Cardiac muscle cell (in vitro differentiated cells and primary cell): ENCODE measurements at places on chromosomes 1 and 21.
A peak's percentile ranks its signal among the peaks of the same experiment; 100 is the strongest.

DNA sequence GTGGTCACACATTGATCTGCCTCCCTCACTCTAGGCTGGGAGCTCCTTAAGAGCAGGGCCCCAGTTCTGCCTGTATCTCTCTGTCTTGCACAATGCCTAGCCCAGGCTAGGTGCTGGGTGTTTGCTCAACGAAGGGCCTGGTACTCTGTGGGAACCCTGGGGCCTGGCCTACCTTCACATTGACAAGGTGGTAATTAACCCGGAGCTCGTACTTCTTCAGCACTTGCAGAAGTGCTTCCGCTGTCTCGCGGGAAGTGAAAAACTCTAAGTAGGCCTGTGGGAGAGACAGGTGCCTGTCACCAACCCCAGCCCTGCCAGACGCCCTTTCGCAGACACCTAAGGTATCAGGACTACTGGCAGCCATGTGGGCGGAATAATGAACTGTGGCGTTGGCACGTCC, 13.7 kb downstream of the MTHFR start:
- H3K4me1 ChIP-seq, result peaks cover 56% of the 10 kb centered on the region
- no peaks in the 10 kb centered on the region for H3K27me3 ChIP-seq
- H3K27ac ChIP-seq, result peak overlapping the region; percentile 98
- DNase-seq, result peak; percentile 27
- peaks cover 14% of the 10 kb centered on the region for H3K36me3 ChIP-seq

DNA sequence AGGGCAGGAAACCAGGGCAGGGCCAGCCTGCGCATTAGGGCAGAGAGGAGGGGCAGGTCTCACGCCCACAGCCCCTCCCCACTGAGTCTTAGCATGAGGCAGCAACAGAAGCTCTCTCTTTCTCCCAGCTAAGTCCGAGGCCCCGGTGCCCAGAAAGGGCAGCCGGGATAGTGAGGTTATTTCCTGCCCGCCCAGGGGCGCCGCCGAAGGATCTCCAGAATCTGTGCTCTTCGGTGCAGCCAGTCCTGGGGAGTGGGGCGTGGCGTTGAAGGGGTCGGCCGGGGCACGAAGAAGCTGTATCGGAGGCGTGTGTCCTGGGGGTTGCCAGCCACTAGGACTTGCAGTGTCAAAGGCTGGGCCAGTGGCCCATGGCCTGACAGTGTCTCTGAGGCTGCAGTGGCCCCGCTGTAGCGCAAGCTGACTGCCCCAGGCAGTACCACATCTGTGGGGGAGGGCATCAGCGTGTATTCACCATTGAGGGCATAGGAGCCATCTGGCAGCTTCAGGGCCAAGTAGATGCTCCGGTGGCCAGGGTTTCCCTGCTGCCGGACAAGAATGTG, 7.8 kb downstream of the ADAMTS4 start:
- H3K27ac ChIP-seq, result no peak overlapping the region
- H3K4me1 ChIP-seq, result no peaks in the 10 kb centered on the region
- H3K27me3 ChIP-seq, result no peaks in the 10 kb centered on the region
- H3K4me3 ChIP-seq, result no peak overlapping the region

DNA sequence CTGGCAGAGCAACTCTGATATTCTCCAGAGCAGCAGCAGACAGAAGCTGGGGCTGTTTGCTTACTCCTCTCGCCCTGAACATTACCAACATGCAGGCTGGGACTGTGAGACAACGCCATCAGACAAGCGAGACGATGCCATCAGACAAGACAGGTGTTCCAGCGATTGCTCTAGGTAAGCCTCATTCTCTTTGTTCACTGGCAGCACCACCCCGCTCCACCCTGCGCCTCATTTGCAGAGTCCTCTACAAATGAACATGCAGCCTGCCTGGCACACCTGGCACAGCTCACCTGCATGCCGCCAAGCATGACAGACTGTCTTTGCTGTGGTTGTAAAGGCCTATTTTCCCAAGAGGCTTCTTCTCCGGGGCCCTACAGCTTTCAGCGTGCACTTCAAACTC, 346.2 kb downstream of the SMYD3 start:
- peaks cover 2% of the 10 kb centered on the region for H3K4me1 ChIP-seq
- H3K4me3 ChIP-seq, result no peak overlapping the region
- H3K36me3 ChIP-seq, result no peaks in the 10 kb centered on the region
- no peak overlapping the region for H3K27ac ChIP-seq

- DNase-seq, result no peak
- no peaks in the 10 kb centered on the region for H3K27me3 ChIP-seq
- no peak overlapping the region for H3K4me3 ChIP-seq
- H3K4me1 ChIP-seq, result no peaks in the 10 kb centered on the region
- H3K36me3 ChIP-seq, result no peaks in the 10 kb centered on the region
Measured at GRCh38 chr1:14549897-14550620, 48.4 kb upstream of the KAZN start.

- no peak for DNase-seq
- H3K27ac ChIP-seq, result no peak overlapping the region
- no peak overlapping the region for H3K4me3 ChIP-seq
- no peaks in the 10 kb centered on the region for H3K4me1 ChIP-seq
- peaks cover 8% of the 10 kb centered on the region for H3K36me3 ChIP-seq
Measured at GRCh38 chr21:42836402-42836666, 43.0 kb downstream of the WDR4 start.

DNA sequence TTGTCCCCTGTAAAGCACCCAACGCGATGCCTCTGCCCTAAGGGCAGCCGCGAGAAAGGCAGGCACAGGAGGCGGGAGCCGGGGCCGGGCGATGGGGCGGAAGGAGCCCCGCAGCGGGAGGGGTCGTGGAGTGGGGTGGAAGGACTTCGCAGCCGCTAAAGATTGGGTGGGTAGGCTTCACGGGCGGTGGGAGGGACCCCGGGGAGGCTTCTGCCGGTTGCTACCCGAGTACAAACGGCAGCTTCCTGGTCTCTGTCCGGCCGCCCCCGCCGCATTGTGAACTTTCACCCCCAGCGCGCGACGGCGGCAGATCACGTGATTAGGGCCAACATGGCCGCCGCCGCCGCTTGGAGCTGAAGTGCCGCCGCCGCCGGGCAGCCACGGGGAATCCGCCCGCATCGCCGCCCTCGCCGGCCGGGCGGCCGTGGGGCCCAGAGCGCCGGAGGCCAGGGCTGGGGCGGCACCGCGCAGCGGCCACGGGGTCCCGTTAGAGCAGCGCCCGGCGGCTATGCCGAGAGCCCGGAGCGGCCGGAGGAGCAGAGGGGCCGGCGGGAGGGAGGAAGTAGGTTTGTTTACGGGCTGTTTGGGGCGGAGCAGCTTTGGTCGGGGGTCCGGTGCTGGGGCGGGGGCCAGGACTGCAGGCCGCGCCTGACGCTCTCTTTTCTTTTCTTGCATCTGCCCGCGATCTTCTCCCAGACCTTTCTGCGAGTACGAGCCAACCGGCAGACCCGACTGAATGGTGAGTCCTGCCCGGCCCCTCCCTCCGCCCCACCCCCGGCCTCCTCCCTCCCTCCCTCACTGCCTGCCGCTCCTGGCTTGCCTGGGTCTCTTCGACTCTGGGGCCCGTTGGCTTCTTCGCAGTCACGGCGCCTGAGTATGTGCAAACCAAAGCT, 42.4 kb downstream of the TMEM53 start:
- peaks cover 18% of the 10 kb centered on the region for H3K4me1 ChIP-seq
- DNase-seq, result peak; percentile 92
- no peaks in the 10 kb centered on the region for H3K36me3 ChIP-seq
- peak overlapping the region; percentile 99 for H3K27ac ChIP-seq
- H3K4me3 ChIP-seq, result peak overlapping the region; percentile 71

- no peak for DNase-seq
- H3K4me3 ChIP-seq, result no peak overlapping the region
- H3K27ac ChIP-seq, result no peak overlapping the region
- H3K4me1 ChIP-seq, result no peaks in the 10 kb centered on the region
Measured at GRCh38 chr1:212970085-212970484, 19.7 kb downstream of the VASH2 start.

DNA sequence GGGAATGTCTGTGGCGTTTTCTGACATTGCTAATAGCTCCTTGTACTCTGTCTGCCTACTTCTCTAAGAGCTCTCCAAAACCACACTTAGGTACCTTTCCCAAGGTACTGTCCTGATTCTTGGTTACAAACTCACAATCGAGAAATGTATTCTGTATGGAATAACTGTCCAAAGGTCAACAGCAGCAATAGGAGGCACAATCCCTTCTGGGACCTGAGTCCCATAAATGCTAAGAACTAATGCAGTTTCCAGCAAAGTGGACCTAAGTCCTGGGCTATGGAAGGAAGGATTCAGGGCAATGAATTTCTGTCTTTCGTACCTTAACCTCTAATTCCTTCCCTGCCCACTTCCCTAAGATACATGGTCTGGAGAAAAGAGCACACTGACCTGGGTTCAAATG, 59.7 kb downstream of the DMAP1 start:
- DNase-seq, result no peak
- H3K4me1 ChIP-seq, result peaks cover 12% of the 10 kb centered on the region
- no peak overlapping the region for H3K27ac ChIP-seq
- no peak overlapping the region for H3K4me3 ChIP-seq

- H3K4me3 ChIP-seq, result no peak overlapping the region
- no peaks in the 10 kb centered on the region for H3K4me1 ChIP-seq
- no peak overlapping the region for H3K27ac ChIP-seq
- H3K36me3 ChIP-seq, result no peaks in the 10 kb centered on the region
Measured at GRCh38 chr1:117760485-117760884, 154.6 kb downstream of the TENT5C start.

- H3K27me3 ChIP-seq, result no peaks in the 10 kb centered on the region
- H3K36me3 ChIP-seq, result no peaks in the 10 kb centered on the region
- H3K27ac ChIP-seq, result no peak overlapping the region
Measured at GRCh38 chr1:210989905-210990304, 144.0 kb downstream of the KCNH1 start.

DNA sequence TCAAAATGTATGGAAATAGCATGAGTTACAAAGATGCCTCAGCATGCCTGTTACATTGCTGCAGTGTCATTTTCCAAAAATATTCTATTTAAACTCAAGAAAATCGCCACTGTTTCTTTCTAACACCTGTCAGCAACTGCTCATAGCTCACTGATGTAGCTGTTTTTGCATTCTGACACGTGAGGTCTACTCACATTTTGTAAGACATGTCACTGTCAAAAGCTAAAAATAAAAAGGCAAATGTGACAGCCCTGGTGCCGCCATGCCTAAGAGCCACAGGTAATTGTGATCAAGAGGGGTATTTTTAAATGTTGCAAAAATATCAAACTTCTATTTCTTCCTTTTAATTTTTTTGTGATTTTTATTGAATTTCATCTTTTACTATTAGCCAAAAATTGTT, 556.2 kb upstream of the TMPRSS15 start:
- no peaks in the 10 kb centered on the region for H3K27me3 ChIP-seq
- no peaks in the 10 kb centered on the region for H3K36me3 ChIP-seq
- peaks cover 8% of the 10 kb centered on the region for H3K4me1 ChIP-seq
- no peak overlapping the region for H3K4me3 ChIP-seq

- no peak overlapping the region for H3K27ac ChIP-seq
- no peak overlapping the region for H3K4me3 ChIP-seq
- no peak for DNase-seq
- H3K4me1 ChIP-seq, result peaks cover 24% of the 10 kb centered on the region
- peaks cover 50% of the 10 kb centered on the region for H3K36me3 ChIP-seq
Measured at GRCh38 chr1:155931332-155932038, 2.7 kb downstream of the KHDC4 start.

GRCh38 chr1:154992721-154993571, 440 bp upstream of the LENEP start:
- no peak for DNase-seq
- H3K4me1 ChIP-seq, result no peaks in the 10 kb centered on the region
- peaks cover 4% of the 10 kb centered on the region for H3K36me3 ChIP-seq
- no peaks in the 10 kb centered on the region for H3K27me3 ChIP-seq

- H3K36me3 ChIP-seq, result no peaks in the 10 kb centered on the region
- H3K27me3 ChIP-seq, result no peaks in the 10 kb centered on the region
- H3K27ac ChIP-seq, result peak overlapping the region; percentile 58
- H3K4me3 ChIP-seq, result no peak overlapping the region
- no peak for DNase-seq
- peaks cover 32% of the 10 kb centered on the region for H3K4me1 ChIP-seq
Measured at GRCh38 chr1:201429736-201430501, 8.4 kb upstream of the TNNI1 start.

- H3K4me3 ChIP-seq, result no peak overlapping the region
- H3K4me1 ChIP-seq, result peaks cover 9% of the 10 kb centered on the region
- no peak for DNase-seq
- no peak overlapping the region for H3K27ac ChIP-seq
- H3K27me3 ChIP-seq, result no peaks in the 10 kb centered on the region
Measured at GRCh38 chr1:201535046-201535918, 3.6 kb upstream of the NAV1 start.

- no peaks in the 10 kb centered on the region for H3K27me3 ChIP-seq
- H3K27ac ChIP-seq, result no peak overlapping the region
- peaks cover 15% of the 10 kb centered on the region for H3K4me1 ChIP-seq
Measured at GRCh38 chr1:65440322-65440900, 19.9 kb downstream of the LEPR start.

GRCh38 chr1:85611856-85612255, 31.3 kb downstream of the CCN1 start:
- DNase-seq, result peak; percentile 99
- peaks cover 23% of the 10 kb centered on the region for H3K4me1 ChIP-seq
- H3K27ac ChIP-seq, result peak overlapping the region; percentile 91

GRCh38 chr1:58487002-58487401, 59.5 kb downstream of the OMA1 start:
- no peaks in the 10 kb centered on the region for H3K27me3 ChIP-seq
- H3K36me3 ChIP-seq, result no peaks in the 10 kb centered on the region
- H3K4me3 ChIP-seq, result no peak overlapping the region
- no peak for DNase-seq
